ENCODE measurements at places on chromosomes 7 and 10. TPM values are rescaled to one million over a fixed set of nuclear protein-coding genes. Genes with fewer than 3 reads are reported as not detected.

Gene PDE6C
- not detected for total RNA-seq

Gene CH25H
- total RNA-seq, result not detected

Gene DPP6
- total RNA-seq, result not detected

Gene GPNMB
- total RNA-seq, result 1.9 TPM

Gene SHTN1
- 0.10 TPM for total RNA-seq

Gene ANKRD22
- 0.42 TPM for total RNA-seq

Gene PRKAR2B
- total RNA-seq, result 0.63 TPM

Gene SUN3
- total RNA-seq, result not detected

Gene CYP3A4
- not detected for total RNA-seq

Gene CASTOR2
- 3.2 TPM for total RNA-seq

Gene SDK1
- total RNA-seq, result 0.20 TPM

Gene SHH
- not detected for total RNA-seq

Gene AGAP4
- total RNA-seq, result 23.0 TPM

Gene RAB11FIP2
- 16.6 TPM for total RNA-seq

Gene PNLIP
- not detected for total RNA-seq

Gene SPDYE6
- total RNA-seq, result not detected

Gene CYP26C1
- total RNA-seq, result not detected

Gene SAMD9
- total RNA-seq, result 59.5 TPM

Gene JCAD
- 0.78 TPM for total RNA-seq

Gene GATA3
- 59.5 TPM for total RNA-seq

Gene PRLHR
- total RNA-seq, result not detected

Gene MSMB
- total RNA-seq, result not detected

Gene RAB19
- total RNA-seq, result 16.5 TPM

Gene HDAC9
- 0.71 TPM for total RNA-seq

Gene ZNF503
- not detected for total RNA-seq

Gene GIMAP1
- 27.2 TPM for total RNA-seq

Gene PDLIM1
- 28.1 TPM for total RNA-seq

Gene ORAI2
- 82.5 TPM for total RNA-seq

Gene ADRA2A
- not detected for total RNA-seq

Gene SSBP1
- total RNA-seq, result 147 TPM

Gene MMP21
- 0.24 TPM for total RNA-seq

Gene UCN3
- total RNA-seq, result not detected

Gene TMEM178B
- 6.5 TPM for total RNA-seq

Gene GNAT3
- not detected for total RNA-seq

Gene FZD1
- 0.68 TPM for total RNA-seq

Gene ZEB1
- total RNA-seq, result 72.0 TPM

Gene MMD2
- total RNA-seq, result not detected

Gene PIK3CG
- total RNA-seq, result 36.5 TPM

Gene MAGI2
- 0.07 TPM for total RNA-seq

Gene GSDME
- 3.8 TPM for total RNA-seq

Gene FGFBP3
- total RNA-seq, result 1.3 TPM

Gene SLC39A12
- total RNA-seq, result not detected

Gene EMX2
- total RNA-seq, result not detected

Gene ASAH2
- 2.0 TPM for total RNA-seq

Gene CALML3
- not detected for total RNA-seq

Gene TMEM270
- total RNA-seq, result not detected

Gene CHST15
- total RNA-seq, result 0.49 TPM

Gene AFAP1L2
- 3.4 TPM for total RNA-seq

Gene KCTD7
- total RNA-seq, result 28.0 TPM
